Renal cortex interstitium (tissue), 15 donors: ENCODE measurements at places on chromosomes 11 and 22. TPM values are rescaled to one million over a fixed set of nuclear protein-coding genes. Genes with fewer than 3 reads are reported as not detected.

DNA sequence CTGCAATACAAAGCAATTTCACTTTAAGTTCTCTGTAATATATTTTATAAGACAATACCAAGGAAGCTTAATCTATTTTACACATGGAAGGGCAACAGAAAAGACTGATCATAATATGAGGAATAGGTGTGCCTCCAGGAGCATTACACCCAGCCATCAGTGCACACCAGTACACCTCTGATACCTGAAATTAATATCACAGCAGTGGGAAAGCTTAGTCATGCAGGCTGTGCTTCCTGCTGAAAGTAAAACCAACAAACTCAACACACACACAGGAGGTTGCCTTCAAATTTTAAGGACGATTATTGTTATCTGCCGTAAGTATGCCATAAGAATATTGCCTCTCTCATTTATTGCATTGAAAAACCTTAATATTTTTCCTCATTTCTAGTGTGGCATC, 1119.1 kb upstream of the TENM4 start:
- no peak for DNase-seq

GRCh38 chr11:12137005-12137690, 26.8 kb downstream of the MICAL2 start:
- no peak for DNase-seq

- no peak for DNase-seq
Measured at GRCh38 chr11:118175031-118175992, 1.1 kb downstream of the SCN2B start.

Gene ELF5
- polyA plus RNA-seq = 59.6 TPM

Gene PTPRCAP
- 3.5 TPM for polyA plus RNA-seq

Gene MS4A6A
- 21.1 TPM for polyA plus RNA-seq

Gene IFITM10
- 0.23 TPM for polyA plus RNA-seq

Gene MYO7A
- polyA plus RNA-seq = 6.1 TPM
